Ecto neural progenitor cell (in vitro differentiated cells): ENCODE measurements at places on chromosomes 6 and 20.

DNA sequence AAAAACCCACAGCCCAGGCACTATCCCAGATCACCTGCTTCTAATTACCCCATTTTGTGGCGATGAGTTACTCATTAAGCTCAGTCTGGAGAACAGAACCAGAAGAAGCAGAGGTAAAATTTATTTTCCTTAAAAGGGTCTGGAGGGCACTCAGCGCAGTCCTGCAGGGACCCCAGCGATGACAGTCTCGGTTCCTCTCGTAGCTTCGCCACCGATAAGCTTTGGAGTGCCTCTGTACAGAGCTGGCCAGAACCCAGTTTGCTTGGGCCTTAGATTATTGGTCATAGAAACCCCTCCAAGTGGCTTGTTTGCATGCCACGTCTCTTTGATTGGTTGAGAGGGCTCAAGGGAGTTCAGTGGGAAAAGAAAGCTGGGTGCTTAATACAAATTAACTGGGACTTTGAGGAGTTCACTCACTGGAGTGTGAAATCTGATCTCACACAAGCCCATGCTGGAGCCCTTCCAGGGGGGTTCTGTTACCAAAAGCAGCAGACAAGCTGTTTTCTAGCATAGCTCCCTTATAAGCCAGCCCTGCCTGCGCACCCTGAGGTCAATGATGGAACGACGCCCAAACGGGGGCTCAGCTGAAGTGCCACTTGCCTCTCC is 158.5 kb upstream of the ARID1B start:
- no peak for DNase-seq

DNA sequence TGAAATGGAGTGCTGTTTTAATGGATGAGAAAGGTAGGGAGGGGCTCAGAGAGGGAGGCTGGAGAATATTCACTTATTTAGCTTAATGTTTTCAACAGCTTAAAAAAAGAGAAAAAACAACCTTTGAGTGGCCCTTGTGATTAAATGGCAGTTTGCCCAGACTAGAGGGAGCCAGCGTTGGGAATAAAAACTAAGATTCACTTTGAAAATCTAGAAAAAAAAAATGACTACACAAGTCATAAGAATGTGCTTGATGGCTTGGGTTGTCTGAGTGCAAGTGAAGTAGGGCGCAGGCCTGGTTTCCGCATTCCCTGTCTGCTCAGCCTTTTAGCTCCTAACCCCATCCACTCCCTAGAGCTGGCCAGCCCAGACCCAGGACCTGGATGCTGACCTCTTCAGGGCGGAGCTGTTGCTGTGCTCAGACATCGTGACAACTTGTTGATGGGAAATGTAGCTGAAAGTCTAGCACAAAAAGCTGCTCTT is 28.9 kb downstream of the UTRN start:
- no peak for DNase-seq

- no peak for DNase-seq
Measured at GRCh38 chr6:3186974-3187382, 29.6 kb upstream of the TUBB2A start.

DNA sequence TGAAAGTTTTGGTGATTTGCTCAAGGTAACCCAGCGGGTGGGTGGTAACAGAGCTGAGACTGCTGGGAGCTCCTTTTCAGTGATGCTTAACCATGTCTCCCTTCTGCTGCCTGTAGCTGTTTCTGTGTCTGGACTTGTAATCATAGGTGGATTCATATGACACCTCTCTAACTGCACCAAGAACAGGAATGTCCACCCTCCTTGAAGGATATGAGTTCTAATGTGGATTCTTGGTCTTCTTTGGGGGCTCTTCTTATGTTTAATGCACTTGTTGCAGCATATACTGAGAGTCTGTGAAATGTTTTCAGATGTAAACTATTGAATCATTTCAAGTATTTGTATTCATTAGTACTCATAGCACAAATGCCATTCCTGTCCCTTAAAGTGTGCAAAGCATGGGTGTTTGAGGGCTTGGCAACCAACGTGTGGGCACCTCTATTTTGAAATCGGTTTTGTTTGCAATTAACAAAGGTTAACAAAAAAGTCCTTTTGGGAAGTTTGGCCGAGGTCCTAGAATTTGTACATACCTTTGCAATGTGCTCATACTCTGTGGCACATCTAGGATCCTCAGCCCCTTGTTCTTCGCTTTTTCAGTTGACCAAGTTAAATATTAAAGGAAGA is 138.0 kb downstream of the SOX4 start:
- DNase-seq = no peak

DNA sequence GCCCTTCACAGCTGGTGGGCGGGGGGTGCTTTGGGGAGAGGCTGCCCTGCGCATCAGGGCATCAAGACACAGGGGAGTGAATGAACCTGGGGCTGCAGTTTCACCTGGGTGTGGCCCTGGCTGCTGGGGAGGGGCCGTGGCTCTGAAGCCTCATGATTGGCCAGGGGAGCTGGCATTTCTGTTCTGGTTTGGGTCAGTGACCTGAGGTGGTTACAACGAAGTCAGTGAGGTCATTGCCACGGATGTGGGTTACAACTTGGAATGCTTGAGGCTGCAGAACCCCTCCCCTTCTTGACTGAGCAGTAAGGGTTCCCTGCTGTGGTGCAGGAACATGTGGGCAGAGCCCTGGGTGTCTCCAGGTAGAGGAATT is 3.0 kb downstream of the TCEA2 start:
- no peak for DNase-seq

GRCh38 chr6:26158076-26158580 is 70.9 kb downstream of the HFE start:
- peak; percentile 86 for DNase-seq

GRCh38 chr20:32541323-32542258 is 43.5 kb downstream of the NOL4L start:
- no peak for DNase-seq

DNA sequence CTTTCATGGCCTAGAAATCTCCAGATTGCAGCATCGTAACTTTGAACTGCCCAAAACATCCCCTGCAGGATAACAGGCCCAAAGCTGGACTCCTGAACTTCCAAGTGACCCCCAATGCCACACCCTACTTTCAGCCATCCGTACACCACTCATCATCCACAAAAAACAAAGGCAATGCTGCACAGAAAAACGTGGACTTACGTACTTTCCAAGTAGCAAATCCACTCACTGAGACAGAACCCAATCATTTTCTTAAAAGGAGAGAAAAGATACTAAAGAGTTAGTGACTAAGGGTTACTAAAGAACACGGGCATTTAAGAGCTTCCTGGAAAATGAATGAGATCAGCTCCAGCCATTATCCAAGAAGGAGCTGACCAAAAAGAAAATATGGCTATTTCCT is 211.0 kb downstream of the WDR27 start:
- DNase-seq = no peak

- DNase-seq = no peak
Measured at GRCh38 chr6:19753826-19754225, 83.3 kb upstream of the ID4 start.

DNA sequence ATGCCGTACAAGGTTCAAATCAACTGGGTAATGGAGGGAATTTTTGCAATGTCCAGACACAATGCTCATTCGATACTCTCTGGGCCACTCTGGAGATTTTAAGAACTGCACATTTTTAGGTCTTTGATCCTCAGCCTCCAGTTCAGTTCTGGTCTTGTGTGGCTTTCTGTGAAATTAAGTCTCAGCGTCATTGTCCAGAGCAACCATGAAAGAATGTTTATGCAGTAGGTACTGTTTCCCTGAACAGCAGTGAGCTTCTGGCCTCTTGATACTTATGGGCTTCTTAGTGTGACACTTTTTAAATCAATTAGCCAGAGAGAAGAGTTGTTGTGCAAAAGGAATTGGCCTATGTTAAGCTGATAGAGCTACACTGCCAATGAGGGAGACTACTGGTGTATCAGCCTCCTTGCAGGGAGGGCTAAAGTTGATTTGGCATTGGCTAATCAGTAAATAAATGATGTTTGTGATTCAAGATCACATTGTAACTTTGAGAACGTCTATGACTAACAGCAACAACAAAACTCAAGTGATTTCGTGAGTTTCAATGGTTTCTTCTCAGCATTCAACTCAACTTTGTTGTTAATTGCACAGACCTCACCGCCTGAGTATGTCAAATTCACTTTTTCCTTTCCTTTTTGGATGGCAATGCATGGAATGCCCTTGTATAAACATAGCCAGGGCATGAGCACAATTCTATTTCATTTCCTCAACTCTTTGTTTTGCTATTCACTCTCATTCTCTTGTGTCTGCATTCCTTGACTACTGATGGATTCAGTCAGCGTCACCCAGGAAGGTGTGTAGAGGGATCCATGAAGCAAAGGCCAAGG is 85.1 kb downstream of the GJA1 start:
- no peak for DNase-seq

DNA sequence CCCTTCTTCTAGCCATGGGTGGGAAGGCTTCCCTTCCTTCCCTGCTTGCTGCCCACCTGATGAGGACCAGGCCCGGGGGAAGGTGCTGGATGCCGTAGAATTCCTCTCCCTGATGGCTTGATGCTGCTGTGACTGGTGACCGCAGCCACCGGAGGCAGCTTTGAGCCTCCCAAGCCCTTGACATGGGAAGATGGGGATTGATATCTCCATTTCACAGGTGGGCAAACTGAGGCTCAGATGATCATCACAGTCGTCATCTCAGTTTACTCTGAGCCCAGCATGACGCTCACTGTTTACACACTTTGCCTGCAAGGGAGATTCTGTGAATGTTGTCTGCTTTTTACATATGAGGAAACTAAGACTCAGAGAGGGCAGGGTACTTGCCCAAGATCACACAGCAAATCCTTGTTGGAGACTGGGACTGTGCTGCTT is 43.9 kb downstream of the SRC start:
- peak; percentile 39 for DNase-seq

- peak; percentile 77 for DNase-seq
Measured at GRCh38 chr20:24469116-24469893, at the start of gene SYNDIG1. TSS of gene SYNDIG1 (plus strand) at chr20:24469629. CDS start at chr20:24543098, 73,469 bp downstream.

DNA sequence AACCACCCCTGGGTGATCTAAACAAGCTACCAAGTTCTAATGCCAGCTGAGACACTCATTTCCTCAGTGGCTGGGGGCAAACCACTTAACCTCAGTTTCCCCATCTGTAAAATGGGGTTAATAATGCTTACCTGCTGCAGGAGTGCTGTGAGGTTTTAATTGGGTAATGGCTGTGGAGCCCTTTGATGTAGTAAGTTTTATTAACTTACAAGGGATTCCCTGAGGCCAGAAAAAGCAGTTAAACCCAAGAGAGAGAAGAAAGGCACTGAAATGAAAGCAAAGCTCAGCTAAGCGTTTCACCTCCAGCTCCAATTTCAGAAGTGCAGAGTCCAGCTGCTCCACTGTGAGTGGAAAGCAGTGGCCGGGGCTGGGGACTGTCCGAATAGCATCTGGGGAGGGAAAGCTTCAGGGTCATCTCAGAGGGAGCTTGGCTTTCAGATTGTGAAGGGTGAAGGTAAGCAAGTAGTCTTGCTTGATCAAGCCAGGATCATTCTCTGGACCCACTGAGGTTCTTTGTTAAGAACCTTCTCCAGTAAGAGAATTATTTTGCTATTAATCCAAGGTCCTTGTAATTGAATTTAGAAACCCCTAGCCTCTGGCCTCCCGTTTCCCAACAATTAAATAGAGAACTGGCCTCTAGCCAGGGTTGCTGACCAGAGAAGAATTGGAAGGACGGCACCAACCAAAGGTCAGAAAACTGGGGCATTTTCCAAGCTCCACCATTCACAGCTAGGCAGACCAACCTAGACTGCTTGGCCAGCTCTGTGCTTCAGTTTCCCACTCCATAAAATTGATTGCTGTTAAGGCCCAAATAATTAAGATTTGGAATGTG is 20.9 kb upstream of the TCP11 start:
- peak; percentile 37 for DNase-seq

- no peak for DNase-seq
Measured at GRCh38 chr6:93139408-93140081, 279.8 kb downstream of the EPHA7 start.

DNA sequence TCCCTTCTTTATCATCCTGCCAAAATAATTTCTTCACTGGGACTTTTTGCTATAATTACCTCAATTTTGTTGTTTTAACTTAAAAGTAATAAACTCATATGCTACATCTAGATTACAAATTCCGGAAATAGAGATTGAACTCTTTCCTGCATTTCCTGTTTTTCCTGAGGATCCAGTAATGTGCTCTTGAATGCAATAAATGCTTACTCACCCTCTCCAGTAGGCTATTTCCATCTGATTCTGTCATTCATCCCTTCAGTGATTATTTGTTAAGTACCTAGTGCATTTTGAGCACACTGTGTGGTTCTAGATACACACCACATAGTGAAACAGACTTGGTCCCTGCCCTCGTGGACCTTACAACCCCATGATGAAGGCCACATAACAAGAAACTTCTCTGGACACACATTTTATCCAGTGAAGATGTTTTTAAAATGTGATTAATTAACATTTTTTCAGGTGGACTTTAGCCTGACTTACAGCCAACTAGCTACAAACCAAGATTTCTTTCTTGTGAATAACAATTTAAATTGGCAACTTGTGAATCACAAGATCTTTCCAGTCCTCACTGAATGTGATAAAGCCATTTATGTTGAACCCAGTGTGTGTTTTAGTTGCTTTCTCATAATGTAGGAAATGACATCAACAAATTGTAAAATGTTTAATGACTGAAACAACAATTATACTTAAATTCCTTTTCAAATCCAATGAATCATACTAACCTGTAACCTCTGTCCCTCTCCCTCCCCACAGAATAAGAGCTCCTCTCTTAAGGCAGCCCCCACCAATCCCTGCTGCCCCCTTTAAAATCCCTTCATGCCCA is 272.3 kb downstream of the KHDC1L start:
- DNase-seq = no peak

- no peak for DNase-seq
Measured at GRCh38 chr20:62728028-62728780, 19.6 kb downstream of the NTSR1 start.

- no peak for DNase-seq
Measured at GRCh38 chr6:152598421-152598820, 38.7 kb downstream of the SYNE1 start.

DNA sequence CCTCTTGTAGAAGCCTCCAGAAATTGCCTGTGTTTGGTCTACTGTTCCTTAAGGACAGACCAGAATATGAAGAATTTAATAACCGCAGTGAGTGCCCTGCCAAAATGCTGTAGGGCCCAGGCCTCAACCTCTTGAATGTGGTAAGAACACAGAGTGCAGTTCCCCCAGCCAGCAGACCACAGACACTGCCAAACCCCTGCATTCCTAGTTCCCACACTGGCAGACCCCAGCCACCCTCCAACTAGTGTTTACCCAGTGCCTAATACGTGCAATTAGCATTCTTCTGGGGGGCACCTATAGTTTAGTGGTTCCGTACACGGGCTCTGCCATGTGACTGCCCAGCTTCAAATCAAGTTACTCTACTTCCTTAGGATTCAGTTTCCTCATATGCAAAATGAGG is 51.7 kb downstream of the STK35 start:
- DNase-seq = no peak

DNA sequence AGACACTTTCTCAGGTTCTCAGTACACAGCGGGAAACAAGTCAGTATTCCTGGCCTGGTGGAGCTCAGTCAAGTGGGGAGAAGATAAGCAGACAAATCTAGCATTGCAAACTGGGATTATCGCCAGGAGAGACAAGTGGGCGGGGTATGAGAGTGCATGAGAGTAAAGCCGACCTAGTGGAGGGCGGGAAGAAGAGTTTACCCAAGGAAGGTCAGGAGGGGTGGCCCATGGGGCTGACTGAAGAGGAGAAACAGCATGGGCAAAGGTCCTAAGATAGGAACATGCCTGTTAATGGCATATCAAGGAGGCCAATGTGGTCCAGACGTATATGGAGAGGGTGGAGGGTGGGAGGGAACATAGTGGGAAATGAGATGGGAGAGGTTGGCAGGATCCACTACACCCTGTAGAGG is 12.4 kb upstream of the CSNK2A1 start:
- DNase-seq = no peak

- DNase-seq = no peak
Measured at GRCh38 chr20:10596710-10597121, 77.1 kb downstream of the JAG1 start.
